ENCODE measurements at places on chromosomes 16 and 17. TPM values are rescaled to one million over a fixed set of nuclear protein-coding genes. Genes with fewer than 3 reads are reported as not detected.

Gene KRTAP2-2
- total RNA-seq = not detected

Gene KRT24
- total RNA-seq = not detected

Gene SGCA
- not detected for total RNA-seq

Gene C17orf50
- total RNA-seq = not detected

Gene EMC6
- total RNA-seq = 41.6 TPM

Gene TP53TG3F
- total RNA-seq = not detected

Gene HBQ1
- 3.9 TPM for total RNA-seq

Gene ADAM11
- 0.15 TPM for total RNA-seq

Gene YBX2
- 0.15 TPM for total RNA-seq

Gene UNC13D
- total RNA-seq = 3.8 TPM

Gene MT1G
- total RNA-seq = not detected

Gene PNMT
- total RNA-seq = not detected

Gene TP53TG3C
- not detected for total RNA-seq

Gene CRYBA1
- total RNA-seq = not detected

Gene GUCY2D
- not detected for total RNA-seq

Gene IL17C
- not detected for total RNA-seq

Gene NPIPB6
- total RNA-seq = not detected

Gene ETV4
- 13.3 TPM for total RNA-seq

Gene SMTNL2
- not detected for total RNA-seq

Data from epithelial cell of umbilical artery (primary cell).